A549 treated with CpdA at 1 μM for 4 hours (cell line): ENCODE measurements at places on chromosomes 2 and 18. TPM values are rescaled to one million over a fixed set of nuclear protein-coding genes. Genes with fewer than 3 reads are reported as not detected.

The EVX2 gene
- not detected in 5 replicates for total RNA-seq

The ITPRIPL1 gene
- not detected in 5 replicates for total RNA-seq

The UGT1A10 gene
- 0.02 to 0.26 TPM (median 0.21 TPM) in 3 of 5 replicates, not detected in the others for total RNA-seq

The MFSD2B gene
- total RNA-seq: 0.14 to 0.84 TPM (median 0.37 TPM) in 5 replicates

The NTSR2 gene
- 0.05 TPM in 1 of 5 replicates, not detected in the others for total RNA-seq

The PLCD4 gene
- total RNA-seq: 0.29 to 0.60 TPM (median 0.35 TPM) in 5 replicates

The SLC9A2 gene
- total RNA-seq: 3.0 to 3.9 TPM (median 3.3 TPM) in 5 replicates

The TGFA gene
- 6.2 to 8.2 TPM (median 7.0 TPM) in 5 replicates for total RNA-seq

The STARD6 gene
- 0.22 TPM in 1 of 5 replicates, not detected in the others for total RNA-seq

The IL36RN gene
- 0.03 to 0.07 TPM (median 0.06 TPM) in 4 of 5 replicates, not detected in the other for total RNA-seq

The MAT2A gene
- 428 to 492 TPM (median 474 TPM) in 5 replicates for total RNA-seq

The RETREG2 gene
- 63.3 to 90.6 TPM (median 87.4 TPM) in 5 replicates for total RNA-seq

The TMEFF2 gene
- 0.09 to 0.18 TPM (median 0.17 TPM) in 5 replicates for total RNA-seq

The TDRD15 gene
- total RNA-seq: not detected in 5 replicates

The FTCDNL1 gene
- total RNA-seq: 1.8 to 3.1 TPM (median 3.0 TPM) in 5 replicates

The COLEC11 gene
- total RNA-seq: 0.22 to 0.84 TPM (median 0.56 TPM) in 5 replicates

The ELOA2 gene
- not detected in 5 replicates for total RNA-seq

The NMUR1 gene
- total RNA-seq: 0.01 to 0.05 TPM in 2 of 5 replicates, not detected in the others

The AQP12A gene
- not detected in 5 replicates for total RNA-seq

The GAL3ST2 gene
- total RNA-seq: 0.24 to 0.44 TPM (median 0.34 TPM) in 4 of 5 replicates, not detected in the other

The SCYGR5 gene
- not detected in 5 replicates for total RNA-seq

The FABP1 gene
- 0.51 TPM in 1 of 5 replicates, not detected in the others for total RNA-seq

The DSC2 gene
- 0.98 to 1.5 TPM (median 1.2 TPM) in 5 replicates for total RNA-seq

The ZNF521 gene
- not detected in 5 replicates for total RNA-seq

The PXDN gene
- 7.9 to 12.9 TPM (median 10.8 TPM) in 5 replicates for total RNA-seq
